ENCODE measurements at places on chromosomes 13 and 19. TPM values are rescaled to one million over a fixed set of nuclear protein-coding genes. Genes with fewer than 3 reads are reported as not detected.

GRCh38 chr19:2809387-2810140, 10.1 kb upstream of the ZNF554 start:
- no peak for DNase-seq

Gene CDX2
- total RNA-seq = 0.09 TPM

DNA sequence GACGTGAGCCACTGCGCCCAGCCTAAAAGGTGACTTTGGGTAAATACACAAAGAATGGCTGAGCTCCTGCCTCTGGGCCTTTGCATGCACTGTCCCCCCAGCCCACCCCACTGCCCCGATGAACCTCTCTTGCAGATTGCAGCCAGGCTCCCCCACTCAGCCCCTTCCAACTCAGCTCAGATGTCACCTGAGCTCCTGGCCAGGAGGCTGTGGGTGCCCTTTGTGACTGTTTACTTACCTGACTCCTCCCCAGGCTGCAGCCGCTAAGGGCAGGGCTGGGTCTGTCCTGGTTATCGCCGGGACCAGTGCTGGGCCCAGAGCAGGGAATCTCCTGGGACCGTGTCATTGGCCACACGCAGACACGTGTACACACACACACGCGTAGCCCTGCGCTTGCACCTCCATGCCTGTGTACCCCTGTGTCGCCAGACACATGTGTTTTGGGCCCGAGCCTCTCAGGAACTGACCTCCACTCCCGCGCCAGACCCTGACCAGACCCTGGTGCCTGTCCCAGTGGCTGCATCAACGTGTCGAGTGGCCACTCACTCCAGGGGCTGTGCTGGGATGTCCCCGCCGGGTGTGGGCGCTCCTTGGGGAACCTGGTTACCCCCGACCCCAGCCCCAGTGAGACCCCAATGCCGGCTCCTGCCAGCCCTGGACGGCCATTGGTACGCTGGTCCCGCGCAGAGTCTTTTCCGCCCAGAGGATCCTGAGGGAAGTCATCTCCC, 18.7 kb downstream of the EFNA2 start:
- no peak for DNase-seq

- no peak for DNase-seq
Observed at GRCh38 chr13:113076681-113077401, 28.8 kb upstream of the F7 start.

- DNase-seq = no peak
Observed at GRCh38 chr19:34961775-34962686, 2.0 kb downstream of the ZNF792 start.

Gene NCAN
- 1.2 TPM for total RNA-seq

DNA sequence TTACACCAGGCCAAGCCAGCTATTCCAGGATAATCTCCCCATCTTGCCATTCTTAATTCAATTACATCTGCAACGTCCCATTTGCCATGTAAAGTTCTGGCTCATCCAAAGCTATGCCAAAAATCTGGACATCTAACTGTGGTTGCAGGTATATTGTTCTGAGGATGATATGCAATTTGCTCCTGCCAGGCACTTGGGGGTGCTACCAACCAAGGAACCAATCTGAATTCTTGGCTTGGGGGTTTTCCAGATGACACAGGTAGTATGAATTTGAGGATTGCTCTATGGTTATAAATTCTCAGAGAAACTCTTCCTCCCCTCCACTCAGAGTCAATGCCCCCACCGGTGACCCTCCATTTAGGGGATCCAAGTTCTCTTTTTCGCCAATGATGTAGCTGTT, 33.0 kb downstream of the CRYL1 start:
- no peak for DNase-seq

- DNase-seq = no peak
Observed at GRCh38 chr19:50024719-50025021, 502 bp downstream of the VRK3 start.

Gene ADAT3
- total RNA-seq = 25.1 TPM

GRCh38 chr13:109803825-109804224, 17.4 kb upstream of the IRS2 start:
- no peak for DNase-seq

Gene ALKBH6
- total RNA-seq = 49.0 TPM

GRCh38 chr13:87356314-87356713, 314.9 kb upstream of the SLITRK5 start:
- no peak for DNase-seq

- DNase-seq = no peak
Observed at GRCh38 chr13:112978561-112979405, 9.8 kb downstream of the MCF2L start.

DNA sequence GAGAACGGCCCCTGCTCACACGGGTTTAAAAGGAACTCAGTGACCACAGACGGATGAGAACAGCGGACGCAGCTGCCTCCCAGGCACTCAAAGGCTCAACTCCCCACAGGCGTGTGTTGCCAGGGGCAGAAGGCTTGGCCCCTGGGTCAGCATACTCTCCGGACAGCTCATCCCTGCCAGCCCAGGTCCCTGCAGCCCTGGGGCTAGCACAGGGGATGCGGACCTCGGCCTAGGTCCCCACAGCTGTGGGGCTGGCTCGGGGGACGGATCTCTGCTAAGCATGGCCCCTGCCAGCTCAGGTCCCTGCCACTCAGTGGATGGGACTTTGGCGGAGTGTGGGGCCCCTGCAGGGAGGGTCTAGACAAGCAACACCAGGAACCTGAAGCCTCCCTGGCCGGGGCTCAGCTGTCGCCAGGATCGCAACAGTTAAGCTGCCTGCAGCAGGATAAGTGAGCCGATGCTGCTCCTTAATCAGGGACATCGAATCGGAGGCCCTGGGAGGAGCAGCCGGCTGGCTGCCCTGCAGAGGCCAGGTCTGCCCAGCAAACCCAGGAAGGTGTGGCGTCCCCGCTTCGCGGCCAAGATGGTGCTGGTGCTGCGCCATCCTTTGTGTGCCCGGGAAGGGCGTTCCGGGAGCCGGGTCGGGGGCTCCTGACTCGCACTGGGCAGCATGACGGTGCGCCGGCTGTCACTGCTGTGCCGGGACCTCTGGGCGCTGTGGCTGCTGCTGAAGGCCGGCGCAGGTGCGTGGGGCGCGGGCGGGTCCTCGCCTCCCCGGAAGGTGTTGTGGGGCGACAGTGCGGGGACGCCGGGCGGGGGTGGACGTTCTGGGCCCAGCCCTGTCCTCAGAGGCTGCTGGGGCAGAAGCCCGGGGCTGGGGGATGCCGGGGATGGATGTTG, 32.5 kb downstream of the MCF2L start:
- peak; percentile 79 for DNase-seq

Gene HCN2
- total RNA-seq = 0.14 TPM

Gene SPACA4
- total RNA-seq = 6.0 TPM

DNA sequence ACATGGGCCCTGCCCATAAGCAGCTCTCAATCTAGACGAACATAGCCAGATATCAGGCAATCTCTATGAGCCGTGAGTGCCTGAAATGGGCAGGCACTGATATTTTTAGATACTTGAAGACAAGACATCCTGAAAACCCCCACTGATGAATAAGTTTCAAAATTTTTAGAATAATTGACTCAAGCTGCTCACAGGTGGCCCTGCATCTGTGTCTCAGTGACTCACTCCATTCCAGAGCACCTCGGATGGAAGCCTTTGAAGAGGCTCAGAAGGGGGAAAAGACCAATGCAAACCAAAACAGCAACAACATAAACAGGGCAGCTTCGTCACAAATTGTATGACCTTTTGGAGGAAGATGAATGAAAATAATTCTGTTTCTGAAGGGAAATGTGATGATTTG, 42.8 kb upstream of the SLC46A3 start:
- no peak for DNase-seq

DNA sequence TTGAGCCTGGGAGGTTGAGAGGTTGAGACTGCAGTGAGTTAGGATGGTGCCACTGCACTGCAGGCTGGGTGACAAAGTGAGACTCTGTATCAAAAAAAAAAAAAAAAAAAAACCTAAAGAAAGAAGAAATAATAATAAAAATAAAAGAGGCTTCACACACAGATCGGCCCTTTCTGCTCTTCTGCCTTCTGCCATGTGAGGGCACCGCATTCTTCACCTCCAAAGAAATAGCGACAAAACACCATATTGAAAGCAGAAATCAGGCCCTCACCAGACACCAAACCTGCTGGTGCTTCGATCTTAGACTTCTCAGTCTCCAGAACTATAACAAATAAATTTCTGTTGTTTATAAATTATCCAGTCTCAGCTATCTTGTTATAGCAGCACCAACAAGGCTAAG, 3.0 kb downstream of the ZNF649 start:
- DNase-seq = no peak

GRCh38 chr19:44988896-44989556, 12.2 kb upstream of the RELB start:
- DNase-seq = peak; percentile 40

- DNase-seq = no peak
Observed at GRCh38 chr19:35608251-35608650, 4.3 kb upstream of the HAUS5 start.

- no peak for DNase-seq
Observed at GRCh38 chr13:46057256-46058015, 4.9 kb upstream of the ZC3H13 start.

Gene MBD3L2
- not detected for total RNA-seq

Gene DZIP1
- total RNA-seq = 19.0 TPM

DNA sequence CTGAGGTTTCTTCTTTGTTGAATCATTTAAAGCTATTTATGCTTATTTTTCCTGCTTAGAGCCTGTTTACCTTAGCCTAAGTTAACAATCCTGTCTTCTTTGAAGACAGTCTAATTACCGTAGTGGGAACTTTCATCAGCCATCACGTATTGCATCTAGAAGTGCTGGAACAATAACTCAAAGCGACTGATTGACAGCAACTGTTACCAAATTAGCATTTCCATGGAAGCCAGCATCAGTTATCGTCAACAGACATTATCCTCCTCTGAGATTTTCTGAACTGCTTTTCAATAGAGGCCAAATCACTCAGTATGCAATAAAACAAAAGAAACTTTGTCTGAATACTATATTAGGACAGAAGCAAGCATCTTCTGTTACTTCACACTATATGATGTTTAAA, 433.3 kb upstream of the SLITRK1 start:
- no peak for DNase-seq

Gene C13orf42
- total RNA-seq = 0.57 TPM

Gene PBX4
- 2.6 TPM for total RNA-seq
